Calu3 (cell line): ENCODE measurements at places on chromosomes 7 and 10. TPM values are rescaled to one million over a fixed set of nuclear protein-coding genes. Genes with fewer than 3 reads are reported as not detected.

DNA sequence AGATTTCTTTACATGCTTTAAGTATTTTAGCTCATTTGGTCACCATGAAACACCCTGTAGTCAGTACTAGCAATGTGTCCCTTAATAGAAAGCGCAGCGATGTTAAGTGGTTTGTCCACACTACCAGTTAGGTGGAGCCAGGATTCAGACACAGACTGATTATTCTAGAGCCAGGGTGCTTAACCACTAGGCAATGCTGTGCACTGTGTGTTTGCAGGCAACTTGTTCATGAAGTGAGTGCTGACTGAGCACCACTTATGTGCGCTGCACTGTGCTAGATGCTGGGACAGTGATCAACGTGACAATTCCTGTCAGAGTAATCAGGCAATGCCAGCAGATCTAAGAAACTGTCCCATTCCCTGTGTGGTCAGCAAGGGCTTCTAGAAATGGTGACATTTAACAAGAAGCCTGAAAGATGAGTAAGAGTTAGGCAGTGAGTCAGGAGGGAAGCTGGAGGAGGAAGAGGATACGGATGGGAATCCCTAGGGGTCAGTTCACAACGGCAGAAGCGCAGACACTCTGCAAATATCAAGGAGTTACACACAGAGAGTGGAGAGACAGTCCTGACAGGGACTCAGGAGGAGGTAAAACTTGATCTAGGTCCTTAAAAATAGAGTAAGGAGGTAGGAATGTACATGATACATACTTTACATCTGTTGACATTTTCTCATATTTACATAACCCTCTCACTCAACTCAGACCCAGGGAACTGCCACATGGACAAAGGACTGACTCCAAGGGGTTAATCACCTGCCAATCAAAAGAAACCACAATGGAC is 69.7 kb upstream of the EGR2 start:
- no peak overlapping the region for H3K27ac ChIP-seq
- peaks cover 89% of the 10 kb centered on the region for H3K27me3 ChIP-seq
- H3K4me3 ChIP-seq: no peak overlapping the region
- H3K4me1 ChIP-seq: no peaks in the 10 kb centered on the region

INHBA gene
- 44.5 and 68.9 TPM in 2 replicates for total RNA-seq

GRCh38 chr10:127899766-127900387 is 7.0 kb upstream of the PTPRE start:
- no peak overlapping the region for H3K27ac ChIP-seq
- no peaks in the 10 kb centered on the region for H3K36me3 ChIP-seq
- DNase-seq: no peak
- H3K4me3 ChIP-seq: no peak overlapping the region
- no peaks in the 10 kb centered on the region for H3K4me1 ChIP-seq

PRF1 gene
- total RNA-seq: not detected in 2 replicates

TFPI2 gene
- total RNA-seq: 213 and 218 TPM in 2 replicates

- peak; percentile 18 for DNase-seq
- H3K27ac ChIP-seq: no peak overlapping the region
- peaks cover 22% of the 10 kb centered on the region for H3K4me1 ChIP-seq
- H3K36me3 ChIP-seq: peaks cover 6% of the 10 kb centered on the region
Observed at GRCh38 chr10:63866747-63867140, 345.5 kb downstream of the REEP3 start.

CALY gene
- not detected in 2 replicates for total RNA-seq

HOXA6 gene
- total RNA-seq: 11.4 and 12.4 TPM in 2 replicates

DNA sequence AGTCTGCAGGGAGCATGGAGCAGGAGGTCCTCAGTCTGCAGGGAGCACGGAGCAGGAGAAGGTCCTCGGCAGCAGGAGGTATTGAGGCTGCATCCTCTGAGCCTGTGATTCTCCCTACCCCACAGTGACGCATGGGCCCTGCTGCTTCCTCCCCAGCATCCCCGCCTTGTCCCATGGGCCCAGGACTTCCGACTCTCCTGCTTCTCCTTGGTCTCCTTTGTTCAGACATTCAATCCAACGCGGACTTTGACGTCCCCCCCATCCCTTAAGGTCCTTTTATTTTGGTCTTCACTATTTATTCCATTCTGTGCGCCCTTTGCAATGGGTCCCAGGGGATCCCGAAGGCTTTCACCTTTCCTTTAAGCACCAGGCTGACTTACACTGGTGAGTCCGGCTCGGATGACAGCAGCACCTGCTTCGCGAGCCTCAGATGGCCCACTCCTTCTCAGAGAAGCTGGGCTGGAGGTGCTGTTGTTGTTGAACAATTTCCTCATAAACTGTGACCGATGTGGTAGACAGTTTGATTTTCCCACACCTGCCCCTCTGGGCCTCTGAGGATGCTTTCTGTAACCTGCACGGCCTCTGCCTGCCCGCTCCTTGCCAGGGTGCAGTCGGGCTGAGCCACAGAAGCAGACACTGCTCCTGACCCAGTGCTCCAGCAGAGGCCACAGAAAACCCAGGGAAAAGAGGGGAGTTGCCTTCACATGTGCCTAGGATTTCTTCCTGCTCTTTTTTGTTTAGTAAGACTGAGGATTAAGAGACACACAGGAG is 407.2 kb upstream of the SHH start:
- no peaks in the 10 kb centered on the region for H3K36me3 ChIP-seq
- no peak for DNase-seq
- H3K4me3 ChIP-seq: no peak overlapping the region
- H3K27ac ChIP-seq: no peak overlapping the region
